ENCODE measurements at places on chromosomes 11 and 22. TPM values are rescaled to one million over a fixed set of nuclear protein-coding genes. Genes with fewer than 3 reads are reported as not detected.

SLC22A6 gene
- total RNA-seq = not detected

DNA sequence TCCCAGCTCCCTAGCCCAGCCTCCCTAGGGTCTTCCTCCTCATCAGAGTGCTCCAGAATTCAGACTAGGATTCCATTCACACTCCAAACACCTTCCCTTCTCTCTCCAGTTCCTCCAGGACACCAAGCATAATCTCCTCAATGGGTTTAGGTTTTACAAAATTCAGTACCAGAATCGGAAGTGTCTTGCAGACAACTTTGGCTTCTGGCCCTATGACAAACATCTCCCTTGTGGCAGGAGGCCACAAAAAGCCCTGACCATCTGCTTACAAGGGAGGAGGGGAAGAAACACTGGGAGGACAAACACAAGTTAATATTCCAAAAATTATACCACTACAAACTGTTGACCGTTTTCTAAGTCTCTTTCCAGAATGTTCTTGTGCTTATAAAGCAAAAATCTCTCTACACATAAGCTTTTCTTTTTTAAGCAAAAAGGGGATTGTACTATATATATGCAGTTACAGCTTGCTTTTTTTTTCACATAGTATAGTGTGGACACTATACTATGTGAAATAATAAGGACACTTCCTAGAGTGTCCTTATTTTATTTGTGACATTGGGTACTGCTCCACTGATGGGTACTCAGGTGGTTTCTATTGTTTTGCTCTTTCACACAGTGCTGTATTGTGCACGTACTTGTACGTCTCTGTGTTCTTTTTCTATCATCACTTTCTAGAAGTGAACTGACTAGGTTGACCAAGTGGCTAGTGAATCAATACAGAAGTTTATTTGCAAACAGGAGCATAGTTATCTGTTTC is 78.7 kb downstream of the BDNF start:
- DNase-seq = no peak

TPBGL gene
- not detected for total RNA-seq

GRCh38 chr11:7220636-7221035 is 31.1 kb upstream of the SYT9 start:
- DNase-seq = no peak

NEFH gene
- not detected for total RNA-seq

C11orf24 gene
- 13.4 TPM for total RNA-seq

GRCh38 chr11:78000193-78000592 is 5.7 kb upstream of the INTS4 start:
- peak; percentile 85 for DNase-seq

- no peak for DNase-seq
These were observed 2.7 kb upstream of the BATF2 start for GRCh38 chr11:64999478-64999877.

NCAM1 gene
- 41.3 TPM for total RNA-seq

DNA sequence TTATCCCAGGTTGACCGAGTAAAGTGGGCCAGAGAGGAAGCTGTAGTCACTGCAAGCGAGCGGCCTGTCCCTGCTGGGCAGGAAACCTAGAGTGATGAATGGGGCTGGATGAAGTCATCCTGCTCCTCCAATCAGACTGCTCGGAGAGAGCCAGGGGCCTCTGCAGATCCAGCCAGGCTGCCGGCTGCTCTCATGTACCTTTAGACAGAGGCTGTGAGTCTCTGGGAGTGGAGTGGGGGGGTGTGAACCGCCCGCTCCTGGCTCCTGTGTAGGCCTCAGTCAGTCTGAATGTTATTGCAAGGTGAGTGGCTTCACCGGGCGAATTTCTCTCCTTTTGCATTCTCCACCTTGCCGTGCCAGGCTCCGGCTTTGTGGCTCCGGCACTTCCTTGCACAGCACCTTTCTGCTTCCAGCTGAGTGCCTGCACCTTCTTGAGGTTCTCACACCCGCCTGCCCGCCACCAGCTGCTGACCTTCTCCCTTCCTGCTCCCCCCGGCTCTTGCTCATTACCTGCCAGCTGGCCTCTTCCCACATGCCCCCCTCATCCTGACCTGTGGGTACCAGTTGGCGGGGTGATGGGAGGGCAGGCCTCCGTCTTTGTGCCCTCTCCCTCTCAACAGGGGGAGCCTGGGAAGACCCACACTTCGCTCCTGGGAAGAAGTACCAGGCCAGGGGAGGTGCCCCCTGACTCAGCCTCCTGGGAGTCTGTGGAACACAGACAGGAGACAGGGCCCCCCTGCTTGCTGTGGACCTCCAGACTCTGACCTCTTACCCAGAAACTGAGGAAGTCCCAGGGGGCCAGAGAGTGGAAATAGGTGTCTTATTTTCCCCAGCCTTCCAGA is 79.9 kb downstream of the GRAMD1B start:
- DNase-seq = peak; percentile 91

DNA sequence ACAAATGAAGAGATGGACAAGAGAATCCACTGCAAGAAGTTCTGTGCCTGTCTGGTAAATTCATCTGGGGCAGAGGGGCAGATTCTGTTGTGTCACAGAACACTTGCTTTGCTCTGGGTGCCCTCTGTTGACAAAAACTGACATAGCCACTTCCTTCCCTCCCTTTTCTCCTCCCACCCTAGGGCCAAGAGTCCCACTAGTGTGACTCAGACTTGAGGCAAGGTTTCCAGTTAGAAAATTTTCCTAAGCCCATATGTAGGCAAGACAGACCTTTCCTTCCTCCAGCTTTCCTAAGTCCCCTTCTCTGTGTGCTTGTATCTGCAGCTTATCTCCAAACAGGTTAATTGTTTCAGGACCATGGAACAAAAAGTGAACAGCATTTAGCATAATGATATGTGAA is 106.8 kb downstream of the RBFOX2 start:
- DNase-seq = peak; percentile 53

KCNA4 gene
- total RNA-seq = 0.58 TPM

DNA sequence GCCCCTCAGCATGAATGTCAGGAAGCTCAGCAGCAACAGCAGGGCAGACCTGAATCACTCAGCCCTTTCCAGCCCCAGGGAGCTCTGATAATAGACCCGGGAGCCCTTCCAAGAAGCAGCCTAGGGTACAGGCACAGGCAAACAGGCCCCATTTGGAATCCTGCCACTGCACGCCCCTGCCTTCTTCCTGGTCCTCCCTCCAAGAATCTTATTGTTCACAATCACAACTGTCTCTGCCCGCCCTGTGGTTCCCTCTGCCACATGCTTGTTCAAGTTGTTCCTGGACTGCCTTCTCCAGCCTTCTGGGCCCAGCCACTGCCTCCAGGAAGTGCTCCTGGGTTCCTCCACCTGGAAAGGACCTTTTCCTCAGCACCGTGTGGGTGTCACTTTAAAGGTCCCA is 54.6 kb downstream of the LRRC32 start:
- DNase-seq = peak; percentile 83

DNA sequence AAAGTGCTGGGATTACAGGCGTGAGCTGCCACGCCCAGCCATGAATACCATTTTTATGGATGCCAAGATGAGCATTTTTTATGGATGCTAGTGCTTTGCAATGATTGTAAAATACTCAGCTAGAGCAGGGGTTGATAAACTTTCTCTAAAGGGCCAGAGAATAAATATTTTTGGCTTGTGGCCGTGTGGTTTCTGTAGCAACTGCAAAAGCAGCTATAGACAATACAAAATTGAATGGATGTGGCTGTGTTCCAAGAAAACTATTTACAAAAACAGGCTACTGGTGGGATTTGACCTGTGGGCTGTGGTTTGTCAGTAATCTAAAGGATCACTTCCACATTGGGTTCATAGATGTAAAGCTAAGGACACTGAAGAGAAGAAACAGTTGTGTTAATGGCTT is 56.0 kb downstream of the COMMD9 start:
- no peak for DNase-seq

All from stomach (tissue), 19 donors.